Uterus (tissue), 4 donors: ENCODE measurements at places on chromosomes 12 and 14. TPM values are rescaled to one million over a fixed set of nuclear protein-coding genes. Genes with fewer than 3 reads are reported as not detected.

- no peaks in the 10 kb centered on the region for H3K36me3 ChIP-seq
- no peak for DNase-seq
- H3K27ac ChIP-seq, result no peak overlapping the region
- no peak overlapping the region for H3K4me3 ChIP-seq
Observed at GRCh38 chr12:47549258-47549657, 156.6 kb downstream of the RPAP3 start.

SOAT2 gene
- total RNA-seq, result not detected

LRP1-AS gene
- total RNA-seq, result not detected

TXNRD1 gene
- total RNA-seq, result 80.9 TPM

PLBD1 gene
- total RNA-seq, result 3.2 TPM

CLEC4D gene
- total RNA-seq, result 0.30 TPM

- no peak overlapping the region for H3K27ac ChIP-seq
- no peaks in the 10 kb centered on the region for H3K4me1 ChIP-seq
- no peaks in the 10 kb centered on the region for H3K27me3 ChIP-seq
- DNase-seq, result no peak
Observed at GRCh38 chr14:27995691-27996090, 770.9 kb upstream of the FOXG1 start.

GRCh38 chr12:44738051-44738450 lies 138.1 kb downstream of the NELL2 start:
- H3K27ac ChIP-seq, result no peak overlapping the region
- H3K4me3 ChIP-seq, result no peak overlapping the region
- DNase-seq, result no peak
- no peaks in the 10 kb centered on the region for H3K4me1 ChIP-seq
- H3K27me3 ChIP-seq, result no peaks in the 10 kb centered on the region

DNA sequence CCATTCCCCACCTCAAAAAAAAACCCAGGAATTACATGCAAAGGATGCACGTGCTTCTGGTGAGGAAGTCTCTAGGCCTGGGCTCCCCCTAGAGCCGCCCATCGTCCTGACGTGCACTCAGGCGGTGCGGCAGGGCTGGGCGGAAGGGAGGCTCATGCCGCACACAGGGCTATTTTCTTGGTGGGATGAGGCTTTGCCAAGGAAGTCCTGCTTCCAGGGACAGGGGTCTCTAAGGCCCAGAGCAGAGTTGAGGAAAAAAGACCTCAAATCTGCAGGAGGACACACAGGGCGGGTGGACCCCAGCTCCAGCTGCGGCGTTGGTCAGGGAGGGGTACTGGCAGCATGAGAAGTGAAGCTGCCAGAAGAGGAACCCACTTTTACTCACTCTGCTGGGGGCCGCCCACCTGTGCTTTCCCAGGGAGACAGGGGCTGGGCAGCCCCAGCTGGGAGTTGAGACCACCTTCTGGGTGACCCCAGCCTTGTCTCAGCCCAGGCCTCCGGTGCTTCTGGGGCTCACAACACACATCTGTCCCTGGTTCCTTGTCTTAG lies 4.2 kb downstream of the RHOF start:
- no peak overlapping the region for H3K27ac ChIP-seq
- H3K27me3 ChIP-seq, result no peaks in the 10 kb centered on the region
- H3K36me3 ChIP-seq, result no peaks in the 10 kb centered on the region
- H3K4me3 ChIP-seq, result no peak overlapping the region
- DNase-seq, result no peak

DNA sequence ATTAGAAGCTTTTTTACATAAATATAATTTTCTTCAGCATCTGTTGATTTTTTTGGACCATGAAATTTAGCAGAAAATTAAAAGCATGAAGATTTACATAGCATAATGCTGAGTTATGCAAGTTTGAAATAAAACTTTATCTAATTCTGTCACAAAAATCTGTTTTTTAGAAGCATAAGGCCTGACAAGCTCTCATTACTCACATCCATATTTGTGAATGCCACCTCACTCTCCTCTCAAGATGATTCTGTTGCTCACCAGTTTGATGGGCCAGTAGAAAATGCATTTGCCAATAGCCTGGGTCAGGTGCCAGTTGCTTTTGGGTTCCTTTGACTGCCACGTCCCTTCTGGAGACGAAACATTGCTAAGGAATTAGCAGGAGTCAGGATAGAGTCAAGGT lies 181.5 kb upstream of the ATP2B1 start:
- H3K27ac ChIP-seq, result no peak overlapping the region
- no peaks in the 10 kb centered on the region for H3K27me3 ChIP-seq
- no peak overlapping the region for H3K4me3 ChIP-seq
- H3K4me1 ChIP-seq, result no peaks in the 10 kb centered on the region
- no peaks in the 10 kb centered on the region for H3K36me3 ChIP-seq

DNA sequence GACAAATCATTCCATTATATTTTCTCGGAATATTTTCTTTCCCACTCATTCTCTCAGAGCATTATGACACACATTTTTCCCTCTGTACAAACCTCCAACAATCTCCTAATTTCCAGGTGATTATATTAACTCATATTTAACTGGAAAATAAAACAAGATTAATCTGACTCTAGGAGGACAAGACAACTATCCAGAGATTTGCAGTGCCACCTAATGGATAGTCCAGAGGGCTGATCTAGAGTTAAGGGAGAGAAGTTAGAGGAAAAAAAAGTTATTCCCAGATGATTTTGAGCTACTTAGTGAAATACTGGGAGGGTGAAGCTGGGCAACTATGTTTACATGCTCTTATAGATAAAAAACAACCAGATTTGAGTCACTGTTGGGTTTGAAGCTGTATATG lies 161.7 kb downstream of the ALX1 start:
- no peak for DNase-seq
- H3K27ac ChIP-seq, result no peak overlapping the region
- H3K36me3 ChIP-seq, result no peaks in the 10 kb centered on the region
- no peaks in the 10 kb centered on the region for H3K27me3 ChIP-seq
- H3K4me1 ChIP-seq, result no peaks in the 10 kb centered on the region

GRCh38 chr12:27467641-27468040 lies 21.1 kb downstream of the SMCO2 start:
- no peaks in the 10 kb centered on the region for H3K36me3 ChIP-seq
- H3K27me3 ChIP-seq, result no peaks in the 10 kb centered on the region
- no peak overlapping the region for H3K27ac ChIP-seq
- no peak for DNase-seq
- H3K4me1 ChIP-seq, result no peaks in the 10 kb centered on the region

GRCh38 chr12:69688471-69689427 lies 10.4 kb downstream of the BEST3 start:
- no peaks in the 10 kb centered on the region for H3K36me3 ChIP-seq
- no peaks in the 10 kb centered on the region for H3K27me3 ChIP-seq
- H3K27ac ChIP-seq, result no peak overlapping the region
- DNase-seq, result peak; percentile 50
